CD4-positive, CD25-positive, alpha-beta regulatory T cell (primary cell): ENCODE measurements at places on chromosomes 3 and 15. TPM values are rescaled to one million over a fixed set of nuclear protein-coding genes. Genes with fewer than 3 reads are reported as not detected.

The PLSCR5 gene
- polyA plus RNA-seq = not detected

The VIPR1 gene
- 7.7 TPM for polyA plus RNA-seq

The NR1D2 gene
- 44.2 TPM for polyA plus RNA-seq

The VILL gene
- polyA plus RNA-seq = 9.0 TPM

The RASSF1 gene
- 48.4 TPM for polyA plus RNA-seq

The RYR3 gene
- 0.05 TPM for polyA plus RNA-seq

The ARHGAP11A gene
- polyA plus RNA-seq = 9.2 TPM

The GOLGA8K gene
- not detected for polyA plus RNA-seq

The ANKRD34C gene
- not detected for polyA plus RNA-seq

The TGM5 gene
- polyA plus RNA-seq = not detected

The ESYT3 gene
- not detected for polyA plus RNA-seq

The ZNF385D gene
- polyA plus RNA-seq = not detected

The IL16 gene
- polyA plus RNA-seq = 317 TPM

The P2RY14 gene
- polyA plus RNA-seq = 0.28 TPM

The SOX14 gene
- polyA plus RNA-seq = not detected

The WNT5A gene
- polyA plus RNA-seq = not detected

The GRK7 gene
- not detected for polyA plus RNA-seq

The FOXB1 gene
- polyA plus RNA-seq = 0.46 TPM

The MITF gene
- not detected for polyA plus RNA-seq

The RAD18 gene
- polyA plus RNA-seq = 12.1 TPM

The NMNAT3 gene
- 2.1 TPM for polyA plus RNA-seq

The ATP13A3 gene
- polyA plus RNA-seq = 10.6 TPM

The ZNF774 gene
- not detected for polyA plus RNA-seq

The SPCS1 gene
- polyA plus RNA-seq = 318 TPM

The WDR93 gene
- polyA plus RNA-seq = not detected
